Activated B cell treated with CpG ODN at 0.5 μM for 24 hours (primary cell): ENCODE measurements at places on chromosomes 5 and 9. TPM values are rescaled to one million over a fixed set of nuclear protein-coding genes. Genes with fewer than 3 reads are reported as not detected.

DNA sequence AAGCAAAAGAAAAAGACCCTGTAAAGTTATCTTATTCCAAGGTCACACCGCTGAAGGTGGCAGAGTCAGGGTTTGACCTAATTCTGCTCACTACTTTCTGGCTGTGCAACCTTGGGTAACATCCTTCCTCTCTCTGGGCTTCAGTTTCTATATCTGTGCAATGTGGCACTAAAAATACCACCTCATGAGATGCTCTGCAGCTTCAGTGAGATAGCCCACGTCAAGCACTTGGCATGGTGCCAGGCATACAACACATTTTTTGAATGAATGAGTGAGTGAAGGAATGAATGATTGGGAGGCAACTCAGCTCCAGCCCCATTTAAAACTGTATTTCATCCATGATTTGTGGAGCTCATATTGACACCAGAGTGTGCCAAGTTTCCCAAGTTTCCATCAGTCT is 62.3 kb downstream of the FOXI1 start:
- DNase-seq: no peak

DNA sequence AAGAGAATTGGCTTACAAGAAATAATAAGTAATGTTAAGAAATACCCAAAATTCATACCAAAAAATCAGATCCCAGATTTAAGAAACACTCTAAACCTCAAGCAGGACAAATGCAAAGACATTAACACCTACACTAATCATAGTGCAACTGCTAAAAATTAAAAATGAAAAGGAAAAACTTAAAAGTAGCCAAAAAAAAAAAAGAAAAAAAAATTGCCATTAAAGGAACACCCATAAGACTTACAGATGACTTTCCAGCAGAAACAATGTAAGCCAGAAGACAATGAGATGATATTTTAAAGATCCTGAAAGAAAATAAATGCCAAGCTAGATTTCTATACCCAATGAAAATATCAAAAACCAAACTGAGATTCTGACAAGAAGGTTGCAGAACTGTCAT is 101.5 kb downstream of the DENND1A start:
- DNase-seq: no peak

- DNase-seq: no peak
These were observed 51.0 kb downstream of the FKTN start for GRCh38 chr9:105608721-105609598.

POMT1 gene
- 24.9 and 29.8 TPM in 2 replicates for total RNA-seq

DIPK1B gene
- total RNA-seq: 1.5 and 2.2 TPM in 2 replicates

OR1Q1 gene
- total RNA-seq: not detected in 2 replicates

NR4A3 gene
- total RNA-seq: 20.7 and 21.5 TPM in 2 replicates

LIFR gene
- total RNA-seq: not detected in 2 replicates

DNA sequence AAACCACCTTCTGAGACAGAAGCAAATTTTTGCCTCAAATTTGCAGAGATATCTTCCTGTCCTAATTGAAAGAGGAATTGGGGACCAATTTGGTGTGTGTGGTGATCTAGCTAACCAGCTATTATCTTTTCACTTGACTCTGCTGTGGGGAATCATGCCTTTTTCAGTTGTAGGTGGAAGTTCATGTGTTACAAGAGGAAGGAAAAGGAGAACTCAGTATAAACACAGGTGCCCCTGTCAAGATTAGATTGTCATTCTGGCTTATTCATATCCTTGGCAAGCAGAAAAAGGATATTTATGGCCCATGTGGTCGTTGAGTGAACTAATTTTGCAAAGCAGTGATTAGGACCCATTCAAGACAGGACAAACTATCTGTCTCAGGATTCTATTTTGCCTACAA is 336.8 kb upstream of the SLC30A5 start:
- no peak for DNase-seq

TAF11L13 gene
- total RNA-seq: not detected in 2 replicates
